HT-29 (cell line): ENCODE measurements at places on chromosomes 7 and 10. TPM values are rescaled to one million over a fixed set of nuclear protein-coding genes. Genes with fewer than 3 reads are reported as not detected.

- no peak for DNase-seq
Measured at GRCh38 chr10:113709221-113709838, 29.6 kb downstream of the CASP7 start.

DNA sequence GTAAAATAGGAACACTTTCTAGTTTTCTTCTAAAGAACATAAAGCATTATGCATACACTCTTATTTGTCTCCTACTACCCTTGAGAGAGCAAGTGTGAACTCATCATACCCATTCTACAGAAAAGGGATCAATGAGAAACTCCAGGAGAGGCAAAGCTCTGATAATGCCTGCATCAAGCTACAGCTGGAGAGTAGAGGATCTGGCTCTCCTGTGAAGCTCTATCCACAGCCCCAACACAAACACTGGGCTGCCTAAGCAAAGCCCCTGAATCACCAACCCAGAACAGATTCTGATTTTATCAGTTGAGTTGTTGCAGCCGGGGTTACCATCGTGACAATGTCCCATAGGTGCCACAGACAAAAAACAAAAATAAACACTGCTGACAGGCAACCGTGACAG lies 74.9 kb downstream of the NUDCD3 start:
- no peak for DNase-seq

DNA sequence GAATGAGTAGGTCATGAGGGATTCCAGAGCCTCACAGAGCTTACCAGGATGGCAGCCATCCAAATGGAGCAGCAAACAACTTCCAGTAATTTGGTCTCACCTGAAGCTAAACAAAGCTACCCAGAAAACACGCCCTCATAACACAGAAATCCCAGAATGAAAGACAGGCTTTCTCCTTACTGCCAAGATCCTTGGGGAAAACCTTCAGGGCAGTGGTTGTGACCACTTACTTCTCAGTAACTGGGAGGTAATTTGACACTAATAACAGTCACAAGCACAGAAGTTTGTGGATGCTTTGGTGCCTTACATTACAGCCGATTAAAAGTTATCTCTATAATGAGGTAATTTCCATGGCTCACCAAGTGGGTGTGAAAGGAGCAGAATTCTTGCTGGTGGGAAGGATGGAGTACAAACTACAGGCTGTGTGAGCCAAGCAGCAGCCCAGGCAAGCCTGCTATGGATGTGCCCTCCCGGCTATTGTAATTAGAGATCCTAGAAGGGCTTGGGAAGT lies 10.4 kb downstream of the WDR91 start:
- DNase-seq = no peak

- DNase-seq = no peak
Measured at GRCh38 chr10:75427951-75428350, 3.5 kb upstream of the LRMDA start.

DNA sequence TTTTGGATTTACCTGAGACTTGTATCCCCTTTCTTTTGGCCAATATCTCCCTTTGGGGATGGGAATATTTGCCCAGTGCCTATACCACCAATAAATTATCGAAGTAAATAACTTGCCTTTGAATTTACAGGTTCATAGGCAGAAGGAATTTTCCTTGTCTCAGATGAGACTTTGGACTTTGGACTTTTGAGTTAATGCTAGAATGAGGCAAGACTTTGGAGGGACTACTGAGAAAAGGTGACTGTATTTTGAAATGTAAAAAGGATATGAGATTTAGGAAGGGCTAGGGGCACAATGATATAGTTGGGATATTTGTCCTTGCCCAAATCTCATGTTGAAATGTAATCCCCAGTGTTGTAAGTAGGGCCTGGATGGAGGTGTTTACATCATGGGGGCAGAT lies 384.5 kb upstream of the GHITM start:
- no peak for DNase-seq

CTAGE8 gene
- not detected in 2 replicates for total RNA-seq

COPG2 gene
- 14.2 and 15.5 TPM in 2 replicates for total RNA-seq

FKBP6 gene
- not detected in 2 replicates for total RNA-seq

DNA sequence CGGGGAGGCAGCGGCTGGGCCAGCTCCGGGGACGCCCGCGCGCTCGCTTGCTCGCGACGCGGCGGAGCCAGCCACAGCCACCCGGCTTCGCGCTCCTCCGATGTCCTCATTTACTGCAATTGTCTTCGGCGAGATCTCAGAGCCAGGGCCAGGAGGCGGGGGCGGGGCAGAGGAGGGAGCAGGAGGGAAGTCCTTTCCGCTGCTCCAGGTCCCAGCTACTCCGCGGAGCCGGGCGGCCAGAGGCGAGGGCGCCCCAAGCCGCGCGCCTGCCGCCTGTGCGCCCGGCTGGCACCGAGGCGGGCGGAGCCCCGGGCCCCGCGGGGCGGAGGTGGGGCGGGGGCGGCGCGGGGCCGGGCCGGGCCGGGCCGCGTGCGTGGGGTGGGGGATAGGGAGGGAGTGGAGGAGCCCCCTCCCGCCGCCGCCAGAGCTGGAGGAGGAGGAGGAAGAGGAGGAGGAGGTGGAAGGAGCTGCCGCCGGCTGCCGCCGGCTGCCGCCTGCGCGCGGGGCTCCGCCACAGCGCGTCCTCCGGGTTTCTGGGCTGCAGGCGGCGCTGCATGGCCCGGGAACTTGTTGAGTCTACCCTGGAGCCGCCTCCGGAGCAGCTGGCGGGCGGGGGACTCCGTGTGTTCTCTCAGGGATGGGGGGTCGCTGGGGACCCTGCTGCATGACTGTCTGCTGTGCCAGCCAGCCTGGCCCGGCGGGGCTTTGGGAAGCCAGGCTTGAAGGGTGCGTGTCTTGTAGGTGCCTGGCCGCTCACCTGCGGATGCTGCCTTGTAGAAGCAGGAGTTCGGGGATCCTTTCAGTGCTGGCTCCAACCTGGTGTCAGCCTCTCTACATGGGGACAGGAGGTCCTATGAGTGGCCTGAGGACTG lies at the start of gene INSYN2A:
Gene INSYN2A (minus strand): TSS at position 310 of the 872 bp plus-strand sequence. CDS start 20,196 bp downstream, outside the sequence.
- DNase-seq = no peak

UCMA gene
- total RNA-seq = not detected in 2 replicates

- DNase-seq = peak; percentile 56
Measured at GRCh38 chr10:47412869-47413268, 28.8 kb upstream of the ZNF488 start.

PRTFDC1 gene
- 11.4 and 19.7 TPM in 2 replicates for total RNA-seq

DNA sequence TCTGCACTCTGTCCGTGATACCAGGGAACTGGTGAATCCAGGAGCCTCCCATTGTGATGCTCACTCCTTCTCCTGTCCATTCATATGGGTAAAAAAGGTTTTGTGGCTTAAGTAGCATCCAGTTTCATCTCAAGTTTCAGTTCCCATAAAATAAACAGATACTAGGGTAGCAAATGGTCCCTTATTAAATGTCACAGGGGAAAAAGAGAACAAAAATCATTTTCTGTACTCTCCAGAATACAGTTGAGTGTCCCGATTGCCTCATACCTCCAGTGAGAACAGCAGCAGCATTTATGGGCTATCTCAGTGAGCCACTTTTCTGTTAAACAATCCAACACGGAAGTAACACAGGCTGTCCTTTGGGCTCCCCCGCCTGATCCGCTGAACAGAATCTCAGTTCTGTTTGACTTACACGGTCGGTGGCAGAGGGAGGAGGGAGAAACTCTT lies 179.6 kb downstream of the CELF2 start:
- DNase-seq = no peak

GRCh38 chr10:47256751-47257336 lies 43.2 kb upstream of the GDF10 start:
- DNase-seq = no peak

GRCh38 chr7:82166260-82167015 lies 277.1 kb downstream of the CACNA2D1 start:
- no peak for DNase-seq

DNA sequence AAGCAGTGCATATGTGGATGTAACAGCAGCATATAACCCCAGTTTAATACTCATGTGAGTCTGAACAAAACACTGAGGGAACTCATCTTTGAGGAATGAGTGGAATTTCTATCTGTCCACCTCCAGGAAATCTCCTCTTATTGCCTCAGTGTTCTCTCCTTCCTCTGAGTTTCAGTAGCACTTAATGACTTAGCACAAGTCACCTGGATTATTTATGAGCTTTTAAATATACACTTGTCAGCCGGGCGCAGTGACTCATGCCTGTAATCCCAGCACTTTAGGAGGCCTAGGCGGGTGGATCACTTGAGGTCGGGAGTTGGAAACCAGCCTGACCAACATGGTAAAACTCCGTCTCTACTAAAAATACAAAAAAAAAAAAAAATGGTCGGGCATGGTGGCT lies 4.3 kb downstream of the LRRC20 start:
- DNase-seq = peak; percentile 76

SPDYE1 gene
- not detected in 2 replicates for total RNA-seq

DNA sequence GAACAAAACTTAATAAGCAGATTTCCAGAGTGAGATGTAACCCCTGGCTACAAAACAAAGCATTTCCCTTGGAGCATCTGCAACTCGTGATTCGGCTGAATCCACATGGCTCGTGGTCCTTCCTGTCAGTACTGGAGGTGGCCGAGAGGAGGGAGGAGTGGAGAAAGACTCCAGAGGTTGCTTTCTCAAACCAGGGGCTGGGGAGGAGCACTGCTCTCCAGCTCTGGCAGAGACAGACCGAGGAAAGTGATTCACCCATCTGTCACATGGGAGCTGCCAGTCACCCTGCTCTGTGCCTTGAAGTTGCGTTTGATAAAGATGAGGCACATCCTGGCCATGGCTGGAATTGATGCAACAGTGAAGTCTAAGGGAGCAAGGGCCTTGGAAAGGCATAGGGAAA lies 72.7 kb downstream of the COL13A1 start:
- no peak for DNase-seq

HECW1 gene
- not detected in 2 replicates for total RNA-seq

DNA sequence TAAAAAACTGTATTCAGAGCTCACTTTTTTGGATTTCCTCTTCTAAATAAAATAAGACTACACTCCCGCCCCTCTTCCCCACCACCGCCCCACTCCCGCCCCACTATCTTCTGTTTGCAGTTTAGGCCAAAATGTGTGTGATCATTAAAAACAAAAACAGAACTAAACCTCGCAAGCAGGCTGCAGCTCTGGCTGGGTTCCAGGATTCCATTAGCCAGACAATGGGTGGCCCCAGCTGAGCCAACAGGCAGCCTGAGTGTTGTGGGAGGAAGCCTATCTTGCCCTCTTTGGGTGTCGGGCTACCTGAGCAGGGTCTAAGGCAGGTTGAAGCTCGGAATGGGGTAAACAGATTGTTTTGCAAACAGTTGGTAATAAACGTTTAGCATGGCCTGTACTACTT lies 41.7 kb downstream of the ARL4A start:
- peak; percentile 29 for DNase-seq

- DNase-seq = peak; percentile 42
Measured at GRCh38 chr10:24463611-24464426, 254.9 kb downstream of the KIAA1217 start.

- no peak for DNase-seq
Measured at GRCh38 chr7:84492098-84493034, 297.8 kb upstream of the SEMA3A start.

DNA sequence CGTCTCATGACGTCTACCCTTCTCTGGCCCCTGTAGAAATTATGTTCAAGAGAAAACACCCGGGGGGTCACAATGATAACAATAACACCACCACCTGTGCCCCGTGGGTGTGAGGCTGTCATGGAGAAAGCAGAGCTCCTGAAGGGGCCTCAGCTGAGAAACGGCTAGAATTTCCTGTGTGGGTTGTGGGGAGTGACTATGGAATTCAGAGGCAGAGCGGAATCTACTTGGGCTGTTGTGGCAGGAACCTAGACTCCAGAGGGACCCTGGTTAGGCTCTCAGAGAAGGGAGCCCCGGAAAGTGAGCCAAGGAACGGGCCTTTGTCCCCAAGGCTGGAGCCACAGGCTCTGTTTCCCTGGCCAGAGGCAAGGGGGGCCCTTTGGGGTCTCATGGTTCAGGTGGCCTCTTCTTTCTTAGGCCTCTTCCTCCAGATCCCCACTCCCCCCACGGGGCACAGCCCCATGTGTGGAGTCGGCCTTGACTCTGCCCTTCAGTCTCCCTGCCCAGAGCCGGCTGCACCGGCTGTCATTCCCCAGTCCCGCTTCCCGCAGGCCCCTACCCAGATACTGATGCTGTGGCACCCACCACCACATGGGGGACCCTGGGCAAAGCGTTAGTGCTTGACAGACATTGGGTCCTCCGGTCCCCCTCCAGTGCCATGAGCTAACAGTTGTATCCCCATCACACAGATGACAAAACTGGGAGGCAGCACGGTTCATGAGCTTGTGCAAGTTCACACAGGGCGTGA lies 6.5 kb upstream of the GIMAP8 start:
- DNase-seq = no peak

- no peak for DNase-seq
Measured at GRCh38 chr7:21370283-21370982, 57.5 kb upstream of the SP4 start.

GRCh38 chr7:25666671-25667060 lies 438.4 kb upstream of the NPVF start:
- no peak for DNase-seq

- DNase-seq = peak; percentile 35
Measured at GRCh38 chr10:112246-112645, 23.0 kb upstream of the ZMYND11 start.

VSIR gene
- 25.0 and 28.8 TPM in 2 replicates for total RNA-seq

OR9A2 gene
- 0.29 TPM in 1 of 2 replicates, not detected in the other for total RNA-seq

DNA sequence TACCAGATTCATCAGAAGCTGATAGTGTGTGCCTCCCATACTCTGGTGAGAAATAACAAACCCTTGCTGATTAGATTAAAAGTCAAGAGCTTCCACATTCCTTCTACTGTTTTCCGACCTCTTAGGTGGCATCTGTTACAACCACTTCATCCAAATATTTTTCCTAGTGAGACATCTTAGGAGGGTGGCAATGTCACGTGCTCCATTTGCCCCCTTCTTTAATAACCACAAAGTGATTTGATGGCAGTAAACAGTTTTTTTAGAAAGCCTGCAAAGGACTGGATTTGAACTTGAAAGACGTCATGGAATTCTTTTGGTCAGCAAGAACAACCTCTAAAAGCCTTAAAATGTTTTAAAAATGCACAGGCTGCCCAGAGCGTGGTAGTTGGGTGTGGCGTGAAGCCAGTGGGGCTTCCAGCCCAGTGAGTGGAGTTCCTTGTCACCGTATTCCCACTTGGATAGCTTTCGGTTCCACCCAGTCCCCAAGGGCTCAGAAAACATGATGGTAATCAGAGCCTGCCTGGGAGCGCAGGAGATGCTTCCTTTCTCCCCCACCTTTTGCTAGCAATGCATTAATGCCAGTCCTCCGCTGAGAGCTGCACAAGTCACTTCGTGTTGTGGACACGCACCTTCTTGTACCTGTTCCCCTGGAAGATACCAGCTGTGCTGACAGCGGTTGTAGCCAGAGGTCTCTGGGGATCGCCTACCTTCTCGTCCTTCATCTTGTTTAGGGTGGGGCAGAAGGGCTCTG lies 256.4 kb downstream of the KIAA1217 start:
- DNase-seq = peak; percentile 68

- DNase-seq = no peak
Measured at GRCh38 chr10:15182540-15183207, 14.2 kb upstream of the NMT2 start.

DNA sequence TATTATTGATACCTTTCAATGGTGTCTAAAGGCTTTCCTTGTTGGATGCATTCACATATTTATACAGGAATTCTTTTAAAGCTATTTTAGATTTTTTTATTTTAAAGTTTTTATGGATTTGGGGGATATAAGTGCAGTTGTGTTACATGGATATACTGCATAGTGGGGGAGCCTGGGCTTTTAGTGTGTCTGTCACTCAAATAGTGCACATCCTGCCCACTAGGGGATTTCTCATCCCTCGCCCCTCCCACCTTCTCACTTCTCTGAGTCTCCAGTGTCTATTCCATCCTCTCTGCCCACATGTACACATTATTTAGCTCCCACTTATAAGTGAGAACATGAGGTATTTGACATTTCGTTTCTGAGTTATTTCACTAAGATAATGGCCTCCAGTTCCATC lies 154.0 kb upstream of the MKI67 start:
- DNase-seq = no peak
